ENCODE measurements at places on chromosomes 6 and 20.

GRCh38 chr20:49796600-49797343 is 15.9 kb upstream of the SLC9A8 start:
- DNase-seq: no peak

- DNase-seq: no peak
Observed at GRCh38 chr6:32840604-32841246, 2.2 kb upstream of the TAP2 start.

DNA sequence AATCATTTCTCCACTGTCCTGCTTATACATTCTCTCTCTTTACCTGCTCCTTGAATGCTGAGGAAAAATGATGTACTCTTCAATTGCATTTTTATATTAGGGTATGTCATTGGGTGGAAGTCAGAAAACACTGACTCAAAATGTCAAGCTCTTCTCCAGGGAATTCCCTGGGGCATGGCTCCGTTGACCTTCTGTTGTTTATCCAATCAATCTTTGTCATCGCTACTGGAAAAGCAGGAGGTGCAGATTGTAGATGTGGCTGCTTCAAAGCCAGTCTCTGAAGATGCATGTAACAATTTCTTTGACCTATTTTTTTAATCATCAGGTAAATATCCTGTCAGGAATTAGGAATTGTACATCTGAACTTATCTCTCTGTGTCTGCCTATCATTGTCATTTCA is 63.9 kb upstream of the TENT5A start:
- DNase-seq: no peak

DNA sequence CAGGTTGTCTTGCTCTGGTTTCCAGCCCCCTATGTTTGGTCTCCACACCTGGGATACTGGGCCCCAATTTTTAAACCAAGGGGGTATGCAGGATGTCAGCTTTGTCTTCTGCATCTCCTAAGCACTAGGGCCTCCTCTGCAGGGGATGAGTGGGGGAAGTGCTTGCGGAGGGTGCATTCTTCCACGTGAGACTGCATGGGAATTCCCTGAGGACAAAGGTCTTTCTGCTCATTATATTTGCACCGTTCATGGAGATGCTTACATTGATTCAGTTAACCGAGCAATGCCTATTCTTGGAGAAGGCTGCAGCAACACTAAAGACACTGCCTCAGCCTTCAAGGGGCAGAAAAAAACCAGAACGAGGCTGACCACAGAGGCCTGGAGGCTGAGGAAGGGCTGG is 45.4 kb downstream of the RAB44 start:
- DNase-seq: no peak

Measured in left renal pelvis (tissue), 4 donors.